ENCODE measurements at places on chromosomes 1 and 21. TPM values are rescaled to one million over a fixed set of nuclear protein-coding genes. Genes with fewer than 3 reads are reported as not detected.

DNA sequence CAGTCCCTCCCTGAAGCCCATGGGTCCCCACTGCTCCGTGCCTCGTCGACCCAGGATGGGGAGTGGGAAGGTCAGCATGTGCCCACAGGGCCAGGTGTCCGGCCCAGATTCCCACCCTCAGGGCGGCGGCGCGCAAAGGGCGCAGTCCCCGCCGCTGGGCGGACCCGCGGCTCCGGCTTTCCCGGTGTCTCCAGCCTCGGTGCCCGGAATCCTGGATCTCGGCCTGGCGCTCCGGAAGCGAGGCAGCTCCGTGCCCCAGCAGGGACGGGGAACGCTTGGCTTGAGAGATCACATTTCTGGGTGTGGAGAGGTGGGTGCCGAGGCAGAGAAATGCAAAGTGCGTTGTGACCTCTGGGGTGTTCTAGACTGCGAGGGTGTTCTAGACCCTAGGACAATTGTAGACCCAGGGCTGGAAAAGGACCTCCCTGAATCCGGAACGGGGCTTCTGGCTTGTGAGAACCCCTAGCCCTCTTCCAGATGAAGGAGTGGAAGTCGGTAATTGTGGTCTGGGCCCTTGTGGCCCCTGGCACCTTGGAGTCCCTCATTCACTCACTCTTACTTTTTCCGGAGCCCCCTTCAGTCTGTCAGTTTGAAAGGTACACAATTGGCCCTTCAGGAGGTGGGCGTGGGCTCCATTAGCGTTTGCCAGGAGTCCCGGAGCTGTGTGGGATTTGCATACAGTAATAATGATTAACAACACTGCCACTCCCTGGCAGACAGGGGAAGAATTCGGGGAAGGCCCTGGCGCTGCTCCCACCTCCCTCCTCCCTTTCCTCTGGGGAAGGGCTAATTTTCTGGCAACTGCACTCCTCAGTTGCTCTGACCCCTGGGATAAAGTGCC lies 1.6 kb upstream of the KCND3 start:
- DNase-seq: no peak

GRCh38 chr1:53642607-53643006 lies 96.4 kb downstream of the GLIS1 start:
- DNase-seq: peak; percentile 21

The PGLYRP3 gene
- total RNA-seq: not detected

DNA sequence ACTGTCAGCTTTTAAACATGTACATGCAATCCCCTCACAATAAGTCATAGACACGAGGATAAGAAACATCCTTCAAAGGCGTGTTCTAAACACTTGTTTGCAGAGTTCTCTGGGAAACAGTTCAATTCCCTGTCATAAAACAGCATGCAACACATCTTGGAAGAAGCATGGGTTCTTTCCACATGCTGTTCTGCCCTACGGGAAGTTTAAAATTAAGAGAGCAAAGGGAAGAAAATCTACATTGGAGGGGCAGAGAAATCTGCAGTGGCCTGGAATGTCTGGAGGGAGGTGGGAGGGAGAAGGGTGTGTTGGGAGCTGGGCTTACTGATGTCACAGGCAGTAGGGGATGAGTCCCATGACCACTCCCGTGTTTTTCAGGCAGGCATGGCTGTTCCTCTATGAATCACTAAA lies 98.3 kb upstream of the SLC2A1 start:
- DNase-seq: no peak

The C1orf146 gene
- total RNA-seq: not detected

- DNase-seq: no peak
Observed at GRCh38 chr1:1330366-1331067, 563 bp upstream of the TAS1R3 start.

GRCh38 chr1:150118716-150119115 lies 31.0 kb upstream of the PLEKHO1 start:
- no peak for DNase-seq

DNA sequence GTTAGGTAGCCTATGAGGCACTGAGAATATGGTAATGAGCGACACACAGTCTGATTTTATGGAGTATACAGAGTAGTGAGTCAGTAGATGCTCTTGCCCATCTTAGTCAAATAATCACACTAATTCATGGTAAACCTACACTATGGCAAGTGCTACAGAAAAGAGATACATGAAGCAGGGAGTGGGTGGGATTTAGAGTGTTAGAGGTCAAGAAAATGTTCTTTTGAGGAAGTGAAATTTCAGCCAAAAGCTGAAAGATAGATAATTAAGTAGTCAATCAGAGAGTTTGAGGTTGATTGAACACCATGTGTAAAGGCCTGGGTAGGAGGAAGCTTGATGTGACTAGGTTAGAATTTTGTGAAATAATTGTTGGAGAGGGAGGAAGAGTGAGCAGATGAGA lies 14.7 kb downstream of the MDM4 start:
- no peak for DNase-seq

The RGS5 gene
- total RNA-seq: 7.7 TPM

- DNase-seq: no peak
Observed at GRCh38 chr21:17679002-17679600, 66.4 kb upstream of the BTG3 start.

The CENPF gene
- 74.2 TPM for total RNA-seq

- DNase-seq: no peak
Observed at GRCh38 chr1:89931964-89932363, 62.9 kb upstream of the ZNF326 start.

The FBXO2 gene
- total RNA-seq: 2.0 TPM

- DNase-seq: no peak
Observed at GRCh38 chr21:15564907-15565306, 164.9 kb upstream of the USP25 start.

The LCE1C gene
- total RNA-seq: not detected

GRCh38 chr1:220906561-220907334 lies 27.5 kb downstream of the HLX start:
- DNase-seq: no peak

DNA sequence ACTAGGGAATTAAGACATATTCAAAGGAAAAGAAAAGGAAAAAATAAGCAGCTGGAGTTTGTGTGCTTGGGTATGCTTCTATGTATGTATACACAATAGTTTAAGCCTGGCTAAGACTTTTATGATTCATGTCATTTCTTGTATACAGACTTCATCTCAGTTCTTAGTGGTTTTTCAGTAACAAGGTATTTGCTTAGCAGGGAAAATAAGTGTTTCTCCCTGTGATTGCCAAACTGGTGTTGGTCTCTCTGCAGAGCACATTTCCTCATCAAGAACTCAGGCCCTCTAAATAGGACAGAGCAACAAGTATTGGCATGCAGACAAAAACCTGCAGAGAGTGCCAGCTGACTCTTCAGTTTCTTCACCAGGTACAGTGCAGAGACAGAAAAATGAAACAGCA lies 484.4 kb upstream of the ZRANB2 start:
- no peak for DNase-seq

- no peak for DNase-seq
Observed at GRCh38 chr1:237799762-237800474, 90.8 kb downstream of the ZP4 start.

DNA sequence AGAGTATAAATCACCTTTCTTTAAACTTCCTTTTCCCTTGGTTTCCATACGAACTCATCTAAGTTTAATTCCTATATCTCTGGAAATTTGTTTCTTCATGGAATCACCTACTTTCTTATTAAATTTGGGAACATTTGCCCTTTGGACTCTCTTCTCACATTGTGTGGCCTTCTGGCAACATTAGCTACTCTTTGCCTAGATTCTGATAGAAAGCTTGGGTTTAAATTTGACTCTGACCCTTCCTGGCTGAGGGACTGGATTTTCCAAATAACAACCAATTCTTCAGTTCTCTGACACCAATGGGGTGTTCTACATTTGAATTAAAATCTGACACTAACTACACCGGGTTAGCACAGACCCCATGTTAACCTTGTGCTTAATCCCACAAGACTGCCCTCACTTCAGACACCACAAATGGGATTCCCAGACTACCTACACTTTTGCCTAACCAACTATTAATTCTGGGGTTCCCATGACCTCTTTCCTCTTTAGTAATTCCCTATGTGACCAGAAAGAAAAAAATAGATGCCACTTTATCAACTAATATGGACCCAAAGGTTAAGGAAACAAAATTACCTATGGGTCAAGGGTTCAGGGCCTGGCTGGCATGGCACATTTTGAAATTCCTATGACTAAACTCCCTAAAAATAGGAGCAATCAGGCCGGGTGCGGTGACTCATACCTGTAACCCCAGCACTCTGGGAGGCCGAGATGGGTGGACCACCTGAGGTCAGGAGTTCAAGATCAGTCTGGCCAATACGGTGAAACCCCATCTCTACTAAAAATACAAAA lies 9.7 kb upstream of the THEM4 start:
- no peak for DNase-seq

The CD160 gene
- total RNA-seq: not detected

- DNase-seq: no peak
Observed at GRCh38 chr1:94863297-94863911, 43.2 kb downstream of the SLC44A3 start.

The OR6F1 gene
- not detected for total RNA-seq

DNA sequence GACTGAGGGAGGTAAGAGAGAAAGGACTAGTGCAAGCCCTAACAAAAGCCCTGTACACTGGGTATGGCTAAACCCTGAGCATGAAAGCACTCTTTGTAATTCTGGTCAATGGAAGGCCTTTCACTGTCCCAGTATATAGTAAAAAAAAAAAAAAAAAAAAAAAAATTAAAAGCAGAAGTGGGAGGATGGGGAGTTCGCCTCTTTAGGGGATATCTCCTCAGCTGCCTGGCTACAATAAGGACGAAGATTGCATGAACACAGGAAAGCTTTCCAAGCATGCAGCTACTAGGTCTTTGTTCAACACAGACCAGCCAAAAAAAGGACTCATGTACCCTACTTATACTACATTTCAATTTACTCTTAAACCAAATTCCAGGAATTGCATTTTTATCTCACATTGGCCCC lies 59.1 kb downstream of the EIF4G3 start:
- no peak for DNase-seq

DNA sequence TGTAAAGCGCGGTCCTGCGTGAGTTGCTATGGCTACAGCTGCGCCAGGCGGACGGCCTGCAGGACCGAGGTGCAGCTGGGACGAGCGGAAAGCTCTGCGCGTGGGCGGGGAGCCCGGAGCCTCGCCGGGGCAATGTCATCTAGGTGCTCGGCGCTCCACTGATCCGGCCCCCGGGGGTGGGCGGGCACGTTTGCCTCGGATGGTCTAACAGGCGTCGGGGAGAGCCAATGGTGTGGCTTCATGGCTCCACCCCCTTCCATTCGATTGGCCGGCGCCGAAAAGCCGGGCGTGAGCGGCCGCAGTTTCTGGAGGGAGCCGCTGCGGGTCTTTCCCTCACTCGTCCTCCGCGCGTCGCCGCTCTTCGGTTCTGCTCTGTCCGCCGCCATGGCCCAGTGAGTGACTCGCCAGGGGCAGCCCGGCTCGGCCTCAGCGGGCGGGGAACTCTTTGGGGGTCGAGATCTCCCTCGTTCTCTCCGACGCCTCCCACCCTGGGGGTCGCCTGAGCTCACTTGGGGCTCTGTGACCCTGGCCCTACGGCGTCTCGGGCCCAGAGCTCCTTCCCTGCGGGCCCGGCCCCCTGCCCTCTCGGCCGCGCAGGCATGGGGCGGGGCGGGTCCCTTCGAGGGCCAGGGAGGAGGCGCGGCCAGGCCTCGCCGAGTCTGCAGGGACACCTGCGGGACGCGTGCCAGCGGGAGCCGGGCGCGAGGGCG lies at the start of gene PGD:
Gene PGD, plus strand, starts transcription at position 331 of the 710 bp plus-strand sequence. Its CDS starts 54 bp downstream, at position 385.
- DNase-seq: peak; percentile 98

The PKP1 gene
- not detected for total RNA-seq

The CAPZA1 gene
- 250 TPM for total RNA-seq

The PCP4 gene
- not detected for total RNA-seq

DNA sequence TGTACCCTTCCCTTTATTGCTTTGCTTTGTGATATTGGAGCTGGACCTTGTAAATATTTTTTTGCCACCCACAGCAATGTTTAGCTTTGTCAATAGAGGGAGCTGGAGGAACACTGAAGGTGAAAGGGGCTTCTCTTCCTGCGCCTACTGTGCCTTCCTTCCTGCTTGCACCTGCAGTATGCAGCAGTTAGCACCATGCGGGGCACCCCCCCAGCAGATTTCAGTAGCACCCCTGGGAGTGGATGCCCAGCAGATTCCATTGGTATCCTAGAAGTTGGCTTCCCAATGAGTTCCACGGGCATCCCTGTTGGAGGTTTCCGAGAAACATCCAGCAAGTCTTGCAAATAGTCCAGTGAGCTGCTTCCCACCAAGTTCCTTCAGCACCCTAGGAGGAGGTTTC lies 25.6 kb downstream of the S100A10 start:
- DNase-seq: no peak

DNA sequence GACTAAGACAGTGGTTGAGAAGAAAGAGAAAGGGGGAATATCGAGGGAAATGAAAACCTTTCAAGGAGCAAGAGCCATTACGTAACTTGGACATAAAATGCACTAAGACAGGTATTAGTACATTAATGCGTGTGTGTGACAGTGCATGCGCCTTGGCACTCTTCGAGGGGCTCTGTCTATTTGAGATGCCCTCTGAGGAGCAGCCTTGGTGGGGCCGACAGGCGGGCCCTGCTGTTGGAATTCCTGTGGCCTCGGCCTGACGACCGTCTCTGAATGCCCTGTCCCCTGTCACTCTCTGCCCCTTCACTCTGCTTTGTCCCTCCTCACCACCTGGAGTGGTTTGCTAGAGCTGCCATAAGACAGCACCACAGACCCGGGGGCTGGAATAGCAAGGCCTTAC lies 12.3 kb downstream of the HUNK start:
- no peak for DNase-seq

DNA sequence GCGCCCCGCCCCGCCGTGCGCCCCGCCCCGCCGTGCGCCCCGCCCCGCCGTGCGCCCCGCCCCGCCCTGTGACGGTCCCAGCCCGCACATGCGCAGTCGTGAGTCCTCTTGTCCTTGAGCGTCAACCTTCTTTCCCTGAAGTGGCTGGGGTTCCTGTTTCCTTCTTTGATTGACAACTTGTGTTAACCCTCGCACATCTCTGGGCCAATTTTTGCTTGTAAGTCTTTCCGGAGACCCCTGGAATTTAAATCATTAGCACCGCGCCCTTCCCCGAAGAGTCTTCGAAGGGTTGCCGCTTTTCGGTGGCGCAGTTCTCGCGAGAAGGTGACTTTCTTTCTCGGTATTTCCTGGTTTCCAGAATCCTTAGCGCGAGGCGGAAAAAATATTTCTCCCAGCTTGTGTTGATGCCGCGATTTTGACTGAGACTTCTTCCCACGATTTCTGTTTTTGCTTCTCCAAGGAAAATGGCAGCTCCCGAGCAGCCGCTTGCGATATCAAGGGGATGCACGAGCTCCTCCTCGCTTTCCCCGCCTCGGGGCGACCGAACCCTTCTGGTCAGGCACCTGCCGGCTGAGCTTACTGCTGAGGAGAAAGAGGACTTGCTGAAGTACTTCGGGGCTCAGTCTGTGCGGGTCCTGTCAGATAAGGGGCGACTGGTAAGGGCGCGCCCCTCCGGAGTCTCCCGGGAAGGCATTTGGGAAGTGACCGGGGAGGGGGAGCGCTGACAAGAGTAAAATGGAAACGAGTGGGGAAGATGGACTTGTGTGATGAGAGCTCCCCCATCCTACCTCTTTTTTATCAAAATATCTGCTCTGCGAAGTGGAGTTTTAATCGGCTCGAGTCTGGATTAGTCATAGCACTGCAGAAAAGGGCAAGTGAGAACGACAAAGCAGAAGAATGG lies at the start of gene RNPC3:
Gene RNPC3, plus strand, starts transcription at position 93 of the 901 bp plus-strand sequence. Its CDS starts 372 bp downstream, at position 465.
- DNase-seq: peak; percentile 81

- no peak for DNase-seq
Observed at GRCh38 chr1:114457675-114458236, 53.2 kb downstream of the TRIM33 start.

GRCh38 chr1:178818416-178818815 lies 52.5 kb downstream of the ANGPTL1 start:
- DNase-seq: no peak

The GPR161 gene
- 0.34 TPM for total RNA-seq

- no peak for DNase-seq
Observed at GRCh38 chr1:22208973-22209378, 66.1 kb upstream of the WNT4 start.

The USH2A gene
- total RNA-seq: not detected

The TCHH gene
- not detected for total RNA-seq
